ENCODE measurements at places on chromosomes 1 and 21.
A peak's percentile ranks its signal among the peaks of the same experiment; 100 is the strongest.

DNA sequence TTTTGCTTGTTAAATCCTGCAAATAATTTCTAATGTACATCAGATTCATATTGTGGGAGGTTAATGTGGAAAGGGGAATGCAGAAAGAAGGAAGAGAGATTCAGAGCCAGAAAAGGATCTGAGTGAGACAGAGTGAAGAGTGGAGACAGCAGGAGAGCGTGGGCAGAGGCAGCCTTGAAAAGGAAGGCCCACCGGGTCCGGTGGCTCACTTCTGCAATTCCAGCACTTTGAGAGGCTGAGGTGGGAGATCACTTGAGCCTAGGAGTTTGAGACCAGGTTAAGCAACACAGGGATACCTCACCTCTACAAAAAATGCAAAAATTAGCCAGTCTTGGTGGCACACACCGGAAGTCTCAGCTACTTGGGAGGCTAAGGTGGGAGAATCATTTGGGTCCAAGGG is 222.0 kb upstream of the RAB4A start:
- no peak for DNase-seq

DNA sequence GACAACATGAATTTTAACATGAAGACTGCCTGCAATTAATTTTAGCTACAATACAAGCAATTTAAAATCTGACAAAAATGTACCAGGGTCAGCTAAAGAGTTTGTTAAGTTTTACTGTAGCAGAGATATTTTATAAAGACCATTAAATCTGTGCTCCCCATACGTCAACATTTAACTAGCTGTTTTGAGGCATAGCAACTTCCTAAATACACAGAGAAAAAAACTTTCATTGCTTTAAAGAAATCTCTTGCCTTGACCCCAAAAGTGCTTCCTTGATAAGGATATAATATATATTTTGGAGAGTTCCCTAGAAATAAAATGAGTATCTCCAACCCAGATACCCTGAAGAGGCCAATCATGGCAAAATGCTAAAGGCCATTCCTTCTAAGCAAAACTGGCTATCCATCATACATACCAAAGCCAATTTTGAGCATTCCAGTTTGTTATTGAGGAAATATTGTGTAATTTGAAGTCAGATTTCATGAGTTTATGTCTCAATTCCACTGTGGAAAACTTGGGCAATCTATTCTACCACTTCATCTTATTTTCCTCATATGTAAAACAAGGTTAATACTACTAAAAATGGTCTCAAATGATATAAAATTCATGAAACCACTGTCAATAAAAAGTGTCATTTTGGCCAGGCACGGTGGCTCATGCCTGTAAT is 19.1 kb downstream of the ASPM start:
- no peak for DNase-seq

- DNase-seq: no peak
Observed at GRCh38 chr1:231639819-231640218, 13.2 kb downstream of the DISC1 start.

- peak; percentile 69 for DNase-seq
Observed at GRCh38 chr1:153490272-153491051, 30.0 kb upstream of the S100A7 start.

GRCh38 chr1:45037456-45037855 is 25.4 kb downstream of the UROD start:
- DNase-seq: no peak

DNA sequence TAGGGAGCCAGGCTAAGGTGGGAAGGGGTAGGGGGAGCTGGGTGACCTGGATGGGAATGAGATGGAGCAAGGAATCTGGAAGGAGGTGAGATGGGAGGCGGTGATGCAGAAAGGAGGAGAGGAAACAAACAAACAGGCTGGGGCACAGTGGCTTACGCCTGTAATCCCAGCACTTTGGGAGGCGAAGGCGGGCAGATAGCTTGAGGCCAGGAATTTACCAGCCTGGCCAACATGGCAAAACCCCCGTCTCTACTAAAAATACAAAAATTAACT is 10.8 kb downstream of the CRABP2 start:
- DNase-seq: no peak

GRCh38 chr21:41037936-41038335 is 130.0 kb upstream of the BACE2 start:
- no peak for DNase-seq

DNA sequence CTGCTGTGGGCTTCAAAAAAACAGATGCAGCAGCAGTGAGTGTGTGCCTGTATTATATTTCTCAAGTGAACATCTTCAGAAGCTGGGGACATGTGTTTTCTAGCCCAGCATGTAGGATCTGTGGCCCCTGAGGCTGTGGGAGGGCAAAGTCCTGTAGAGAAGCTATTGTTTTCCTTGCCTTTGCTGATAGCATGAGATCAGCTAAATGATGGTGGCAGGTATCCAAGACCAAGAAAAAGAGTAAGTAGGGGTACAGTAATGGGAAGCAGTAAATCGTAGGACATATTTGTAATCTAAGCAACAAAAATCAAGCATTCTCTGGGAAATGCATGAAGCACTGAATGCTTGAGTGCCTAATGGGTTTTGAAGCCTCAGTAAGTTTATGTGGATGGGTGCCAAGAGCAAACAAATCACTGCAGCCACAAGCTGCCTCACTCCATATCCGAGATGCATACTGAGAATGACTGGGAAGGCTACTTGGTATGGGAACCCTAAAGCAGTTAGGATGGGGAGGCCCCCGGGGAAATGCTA is 98.3 kb downstream of the CD58 start:
- DNase-seq: peak; percentile 45

DNA sequence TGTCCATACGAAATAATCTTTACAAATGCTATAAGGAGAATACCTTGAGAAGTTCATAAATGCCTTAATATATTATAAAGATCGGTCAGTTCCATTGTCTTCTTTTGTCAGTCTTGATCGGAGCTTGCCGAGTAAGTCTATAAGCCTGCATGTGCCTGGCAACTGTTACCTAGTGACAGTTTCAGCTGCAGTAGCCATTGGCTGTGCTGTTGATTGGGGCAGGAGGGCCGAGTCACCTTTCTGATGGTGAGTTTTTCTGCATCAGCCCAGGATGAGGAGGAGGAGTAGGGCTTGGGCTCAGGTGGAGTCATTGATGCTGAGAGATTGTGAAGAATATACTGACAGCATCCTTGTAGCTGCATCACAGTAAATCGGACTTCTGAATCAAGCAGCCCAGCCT is 1.9 kb upstream of the GPR52 start:
- DNase-seq: peak; percentile 7

DNA sequence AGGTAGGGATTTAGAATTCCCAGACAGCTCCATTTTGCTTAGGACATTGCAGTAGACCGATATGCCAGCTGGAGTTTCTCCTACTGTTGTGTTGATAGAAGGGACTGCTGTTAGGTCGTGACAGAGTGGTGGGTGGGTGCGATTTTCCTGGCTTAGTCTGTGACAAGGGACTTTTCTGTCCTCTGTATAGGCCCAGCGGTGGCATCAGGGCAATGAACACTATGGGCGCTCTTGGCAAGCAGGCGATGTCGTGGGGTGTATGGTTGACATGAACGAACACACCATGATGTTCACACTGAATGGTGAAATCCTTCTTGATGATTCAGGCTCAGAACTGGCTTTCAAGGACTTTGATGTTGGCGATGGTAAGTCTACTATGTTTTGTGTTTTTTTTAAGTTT is 321.8 kb downstream of the ZP4 start:
- DNase-seq: no peak

DNA sequence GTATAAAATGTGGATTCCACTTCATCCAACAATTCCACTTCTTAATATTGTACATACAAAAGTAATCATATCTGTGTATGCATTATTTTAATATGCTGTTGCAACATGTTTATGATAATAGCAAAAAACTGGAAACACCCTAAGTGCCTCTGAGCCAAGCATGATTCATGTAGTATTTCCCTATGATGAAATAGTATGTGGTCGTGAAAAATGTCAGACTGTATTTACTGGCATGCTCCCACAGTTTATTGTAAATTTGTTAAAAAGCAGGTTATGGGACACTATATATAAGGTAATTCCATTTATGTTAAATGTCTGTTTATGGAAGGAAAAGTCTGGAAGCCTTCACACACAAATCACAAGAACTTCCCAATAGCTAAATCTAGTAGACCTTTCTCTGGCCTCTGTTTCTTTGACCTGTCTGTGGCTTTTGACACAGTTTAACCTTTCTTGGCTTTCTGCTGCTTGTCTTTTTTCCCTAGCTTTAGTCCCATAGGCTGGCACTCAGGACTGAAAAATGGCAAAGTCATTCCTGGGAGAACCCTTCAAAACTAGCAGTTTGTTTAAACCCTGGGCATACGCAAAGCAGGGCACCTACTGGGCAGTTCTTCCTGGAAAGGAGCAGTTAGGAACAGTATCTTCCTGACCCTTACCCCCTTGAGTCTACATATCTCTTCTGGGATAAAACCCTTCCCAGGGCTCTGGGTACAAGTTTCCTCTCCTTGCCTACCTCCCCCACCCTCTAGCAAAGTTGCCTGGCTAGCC is 65.4 kb upstream of the ARTN start:
- no peak for DNase-seq

GRCh38 chr1:111441573-111442192 is 7.4 kb downstream of the WDR77 start:
- DNase-seq: no peak

All from NCI-H748 treated with DMSO at 0.1 percent for 48 hours (cell line).